ENCODE measurements at places on chromosomes 7 and 10.

GRCh38 chr10:55734112-55734511, 626.9 kb downstream of the ZWINT start:
- no peak for DNase-seq

DNA sequence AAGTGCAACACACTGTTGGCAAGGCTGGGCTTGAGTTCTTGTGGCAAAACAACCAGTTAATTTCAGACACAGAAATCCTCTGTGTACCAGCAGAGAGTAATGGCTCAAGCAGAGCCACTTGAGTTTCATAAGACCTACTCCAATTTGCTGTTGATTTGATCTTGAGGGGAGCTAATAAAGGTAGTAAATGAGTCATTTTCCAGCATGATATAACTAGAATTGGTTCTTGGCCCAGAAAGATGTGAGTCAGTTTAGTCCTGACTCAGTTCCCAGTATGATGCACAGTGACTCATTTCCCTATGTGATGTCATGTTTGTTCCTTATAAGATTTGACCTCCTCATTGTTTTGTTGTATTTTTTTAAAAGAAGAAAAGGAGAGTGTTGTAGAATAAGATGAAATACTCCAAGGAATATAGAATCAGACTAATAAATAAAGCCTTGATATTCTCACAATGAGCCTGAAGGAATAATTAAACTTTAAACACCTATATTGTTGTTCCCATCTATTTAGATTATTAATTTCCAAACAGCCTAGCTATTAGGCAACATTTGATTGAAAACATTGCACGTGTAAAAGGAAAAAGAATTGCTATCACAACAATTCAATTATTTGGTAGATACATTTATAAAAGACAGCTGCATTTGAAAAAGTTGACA, 186.2 kb downstream of the REEP3 start:
- DNase-seq, result no peak

GRCh38 chr7:37284805-37285231, 163.8 kb downstream of the ELMO1 start:
- DNase-seq, result peak; percentile 12

GRCh38 chr7:142711196-142711595, 38.1 kb upstream of the PRSS1 start:
- no peak for DNase-seq

DNA sequence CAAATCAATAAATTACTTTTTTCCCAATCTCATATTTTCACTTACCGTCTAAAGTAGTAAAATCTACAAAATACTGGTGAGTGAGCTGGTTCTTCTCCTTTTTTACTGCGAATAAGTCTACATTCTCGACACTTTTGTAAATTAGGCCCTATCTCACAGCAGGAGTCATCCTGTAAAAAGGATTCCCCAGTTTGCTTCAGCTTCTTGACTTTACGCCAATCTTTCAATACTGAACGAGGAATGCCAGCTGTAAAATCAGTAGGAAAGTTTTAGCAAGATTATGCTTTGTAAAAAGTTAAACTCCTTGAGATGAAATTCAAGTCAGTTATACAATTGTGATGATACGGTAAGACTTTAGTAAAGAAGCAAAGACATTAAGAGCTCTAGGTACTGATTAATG, 67.3 kb downstream of the NRBF2 start:
- no peak for DNase-seq

DNA sequence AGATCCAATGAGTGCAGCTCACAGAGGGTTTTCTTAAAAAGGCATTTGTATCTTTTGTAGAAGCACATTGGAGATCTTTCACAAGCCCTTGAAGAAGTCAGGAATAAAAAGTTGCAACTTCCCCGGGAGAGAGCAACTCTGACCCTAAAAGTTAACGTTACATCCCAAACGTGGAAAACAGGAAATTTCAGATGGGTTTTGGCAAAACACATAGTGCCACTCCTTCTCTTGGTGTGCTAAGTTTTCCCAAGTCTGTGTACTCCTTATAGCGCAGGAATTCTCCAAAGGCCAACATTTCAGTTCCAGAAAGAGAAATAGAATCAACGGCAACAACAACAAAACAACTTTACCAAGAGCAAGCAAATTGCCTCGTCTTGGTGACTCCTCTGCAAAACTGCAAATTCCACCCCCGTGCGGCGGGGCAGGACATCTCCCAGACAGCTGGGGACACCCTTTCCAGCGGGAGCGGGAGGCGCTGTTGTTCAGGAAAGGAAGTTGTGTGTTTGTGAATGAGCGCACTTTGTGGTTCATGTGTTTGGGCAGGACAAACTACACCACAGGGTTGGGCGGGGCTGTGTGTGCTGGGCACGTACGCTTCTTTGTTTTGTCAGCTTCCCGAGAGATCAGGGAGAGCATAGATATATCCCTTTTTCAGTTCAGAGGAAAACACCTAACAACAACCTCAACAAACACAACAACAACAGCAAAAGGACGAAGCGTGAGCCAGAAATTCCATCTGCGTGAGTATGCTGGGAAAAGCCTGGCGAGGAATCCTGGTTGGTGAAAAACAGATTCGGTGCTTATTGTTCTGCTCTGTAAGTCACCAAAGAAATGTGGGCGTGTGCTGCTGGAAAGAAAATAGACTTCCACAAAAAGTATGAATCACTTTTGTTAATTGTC, 294.7 kb upstream of the PITRM1 start:
- no peak for DNase-seq

- no peak for DNase-seq
Measured at GRCh38 chr10:107072786-107073185, 91.7 kb downstream of the SORCS1 start.

DNA sequence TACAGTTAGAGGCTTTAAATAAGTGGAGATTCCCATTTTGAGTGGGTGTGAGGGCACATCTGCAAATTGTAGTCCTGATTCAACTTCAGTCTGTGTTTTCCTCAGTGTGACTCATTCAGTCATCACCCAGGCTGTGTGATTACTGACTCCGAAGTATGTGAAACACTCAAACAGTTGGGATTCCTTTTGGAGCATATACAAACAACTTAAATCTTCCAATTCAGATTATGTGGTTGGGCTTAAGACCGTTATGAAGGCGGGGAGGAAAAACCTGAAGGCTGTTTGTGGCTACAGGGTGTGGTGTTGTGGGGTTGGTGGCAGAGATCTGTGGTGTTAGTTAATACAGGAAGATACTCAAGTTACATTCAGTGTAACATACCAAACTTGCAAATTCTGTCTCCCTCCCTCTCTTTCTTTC, 259.7 kb upstream of the FERD3L start:
- peak; percentile 10 for DNase-seq
